ENCODE measurements at places on chromosomes 6 and 20. TPM values are rescaled to one million over a fixed set of nuclear protein-coding genes. Genes with fewer than 3 reads are reported as not detected.

Gene TGM3
- total RNA-seq = not detected

DNA sequence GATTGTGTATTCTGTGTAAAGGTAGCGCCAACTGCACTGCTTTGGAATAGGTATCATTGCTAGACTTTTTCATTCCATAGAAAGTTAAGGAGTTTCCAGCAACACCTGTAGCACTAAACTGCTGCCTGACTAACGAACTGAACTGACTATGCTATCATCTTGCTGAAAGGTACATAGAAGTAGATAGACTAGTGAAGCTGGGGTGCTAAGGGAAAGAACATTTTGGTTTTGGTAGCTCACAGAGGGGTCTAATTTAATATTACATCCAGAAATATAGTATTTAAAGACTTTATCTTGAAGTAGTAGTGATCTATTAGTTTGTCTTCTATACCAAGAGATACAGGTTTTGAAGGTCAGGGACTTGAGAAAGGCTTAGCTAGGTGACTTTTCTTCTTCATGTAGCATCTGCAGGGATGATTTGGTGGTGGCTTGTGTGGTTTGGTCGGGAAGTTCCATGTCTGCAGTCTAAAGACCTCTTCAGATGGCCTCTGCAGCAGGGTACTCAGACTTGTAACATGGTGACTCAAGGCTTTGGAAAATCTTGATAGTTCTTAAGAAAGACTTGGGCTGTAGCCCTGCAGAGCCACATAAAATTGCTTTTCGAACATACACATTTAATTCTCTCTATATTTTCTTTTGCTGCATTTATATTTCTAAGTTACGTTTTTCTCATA lies 10.2 kb downstream of the SENP6 start:
- DNase-seq = no peak

Gene DLK2
- total RNA-seq = 0.33 TPM

- DNase-seq = no peak
Measured at GRCh38 chr6:17716221-17716620, 9.5 kb upstream of the NUP153 start.

Gene METTL24
- total RNA-seq = 0.29 TPM

GRCh38 chr6:161503570-161503969 lies 229.7 kb upstream of the AGPAT4 start:
- DNase-seq = no peak

- no peak for DNase-seq
Measured at GRCh38 chr6:134850721-134851305, 99.1 kb downstream of the ALDH8A1 start.

DNA sequence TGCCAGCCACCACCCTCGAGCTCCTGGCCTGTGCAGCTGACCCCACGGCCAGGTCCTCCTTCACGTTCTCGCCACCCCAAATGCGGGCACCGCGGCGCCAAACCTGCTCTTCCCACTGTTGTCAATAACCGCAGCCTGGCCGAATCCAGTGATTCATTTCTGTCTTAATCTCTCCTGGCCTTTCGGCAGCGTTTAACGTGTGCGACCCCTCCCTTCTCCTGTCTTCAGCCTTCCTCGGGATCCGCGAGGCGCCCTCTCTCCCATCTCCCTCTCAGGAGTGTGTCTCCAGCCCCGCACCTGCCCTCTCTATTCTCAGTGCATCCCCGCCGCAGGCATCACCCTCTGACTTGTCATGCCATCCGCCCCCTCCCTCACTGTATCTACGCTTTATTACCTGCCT lies 91.4 kb downstream of the THBS2 start:
- DNase-seq = no peak

Gene CCN2
- total RNA-seq = not detected

- DNase-seq = no peak
Measured at GRCh38 chr6:36263390-36264000, 6.4 kb upstream of the PNPLA1 start.

GRCh38 chr6:161318456-161318855 lies 44.6 kb upstream of the AGPAT4 start:
- no peak for DNase-seq

DNA sequence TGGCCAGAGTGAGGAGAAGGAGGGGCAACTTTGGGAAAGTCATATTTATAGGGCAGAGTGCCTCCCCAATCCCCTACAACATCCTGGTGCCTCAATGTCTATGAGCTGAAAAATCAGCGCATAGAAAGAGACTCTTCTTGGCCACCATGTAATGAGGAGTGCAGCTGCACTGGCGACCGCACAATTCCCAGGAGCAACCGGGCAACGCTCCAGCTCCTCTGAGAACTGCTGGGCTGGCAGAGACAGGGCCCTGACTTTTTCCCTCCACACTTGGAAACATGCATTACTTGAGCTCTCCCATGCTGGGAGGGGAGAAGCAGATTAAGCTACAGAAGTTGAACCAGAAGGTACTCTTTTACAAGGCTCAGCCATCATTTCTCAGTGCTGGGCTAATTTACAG lies 31.4 kb upstream of the MARCKS start:
- no peak for DNase-seq

DNA sequence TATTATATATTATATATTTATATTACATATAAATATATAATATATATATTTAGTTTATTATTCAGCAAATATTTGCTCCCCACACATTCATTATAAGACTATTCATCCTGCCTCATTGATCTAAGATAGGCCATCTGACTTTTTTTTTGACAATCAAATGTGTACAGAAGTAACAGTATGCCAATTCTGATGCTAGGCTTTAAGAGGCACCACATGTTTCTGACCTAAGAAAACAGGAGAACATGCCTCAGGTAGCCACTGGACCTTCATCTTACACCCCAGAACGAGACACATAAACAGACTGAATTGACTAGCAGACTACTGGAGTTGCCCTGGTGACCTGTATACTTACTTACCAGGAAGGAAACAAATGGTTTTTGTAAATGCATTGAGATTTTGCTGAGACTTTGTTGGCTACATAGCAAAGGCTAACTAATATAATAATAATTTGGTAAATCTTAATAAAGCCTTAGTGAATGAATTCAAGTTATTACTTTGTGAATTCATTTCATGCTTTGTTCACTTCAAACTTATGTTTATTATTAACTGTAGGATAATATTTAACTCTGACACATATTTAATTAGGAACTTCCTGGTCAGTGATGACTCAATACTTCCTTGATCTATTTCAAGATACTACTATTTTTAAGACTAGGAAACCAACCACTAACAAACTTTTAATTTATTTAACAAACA lies 13.4 kb upstream of the MYO6 start:
- no peak for DNase-seq

DNA sequence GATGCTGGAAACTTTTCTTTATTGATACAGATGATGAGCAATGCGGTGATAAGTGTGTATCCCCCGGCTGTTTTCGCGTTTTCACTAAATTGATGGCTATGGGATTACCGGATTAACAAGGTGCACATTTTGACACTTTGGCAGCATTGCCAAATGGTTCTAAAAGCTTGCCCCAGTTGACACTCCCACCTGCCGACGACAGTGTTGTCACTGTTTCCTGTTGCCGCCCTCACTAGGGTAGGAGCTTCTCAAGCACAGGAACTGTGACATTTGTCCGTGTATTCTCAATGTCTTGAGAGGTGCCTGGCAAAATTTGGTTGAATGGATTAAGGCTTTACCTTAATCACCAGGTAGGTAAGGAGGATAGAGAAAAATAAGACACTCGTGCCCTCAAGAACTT lies 9.8 kb upstream of the MAPK13 start:
- peak; percentile 91 for DNase-seq

DNA sequence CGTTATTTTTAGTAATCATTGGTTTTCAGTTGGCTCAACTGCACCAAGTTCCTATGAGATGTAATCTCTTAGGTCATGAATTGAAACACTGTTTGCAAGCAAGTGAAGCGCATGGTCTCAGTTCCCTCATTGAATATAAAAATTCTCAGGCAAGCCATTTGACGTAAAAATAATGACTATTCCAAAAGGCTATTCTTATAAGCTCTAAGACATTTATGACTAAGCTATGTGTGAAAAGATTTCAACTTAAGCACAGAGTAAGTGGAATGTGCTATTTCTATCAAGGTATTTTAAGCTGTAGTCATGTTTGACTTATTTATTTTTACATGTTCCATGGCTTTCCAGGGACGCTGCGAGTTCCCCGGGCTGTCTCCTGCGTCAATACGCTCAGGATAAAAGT lies 248.5 kb downstream of the THBS2 start:
- DNase-seq = no peak

Gene NCOA3
- total RNA-seq = 69.0 TPM

Gene FOXA2
- not detected for total RNA-seq

Gene BMP7
- not detected for total RNA-seq

- no peak for DNase-seq
Measured at GRCh38 chr6:22368794-22369193, 72.0 kb upstream of the PRL start.

GRCh38 chr6:129592516-129593232 lies 117.3 kb downstream of the ARHGAP18 start:
- no peak for DNase-seq

Gene ENPP5
- 0.89 TPM for total RNA-seq

GRCh38 chr6:121925024-121925423 lies 474.4 kb upstream of the HSF2 start:
- no peak for DNase-seq

GRCh38 chr6:1697688-1698351 lies 88.1 kb downstream of the FOXC1 start:
- no peak for DNase-seq

DNA sequence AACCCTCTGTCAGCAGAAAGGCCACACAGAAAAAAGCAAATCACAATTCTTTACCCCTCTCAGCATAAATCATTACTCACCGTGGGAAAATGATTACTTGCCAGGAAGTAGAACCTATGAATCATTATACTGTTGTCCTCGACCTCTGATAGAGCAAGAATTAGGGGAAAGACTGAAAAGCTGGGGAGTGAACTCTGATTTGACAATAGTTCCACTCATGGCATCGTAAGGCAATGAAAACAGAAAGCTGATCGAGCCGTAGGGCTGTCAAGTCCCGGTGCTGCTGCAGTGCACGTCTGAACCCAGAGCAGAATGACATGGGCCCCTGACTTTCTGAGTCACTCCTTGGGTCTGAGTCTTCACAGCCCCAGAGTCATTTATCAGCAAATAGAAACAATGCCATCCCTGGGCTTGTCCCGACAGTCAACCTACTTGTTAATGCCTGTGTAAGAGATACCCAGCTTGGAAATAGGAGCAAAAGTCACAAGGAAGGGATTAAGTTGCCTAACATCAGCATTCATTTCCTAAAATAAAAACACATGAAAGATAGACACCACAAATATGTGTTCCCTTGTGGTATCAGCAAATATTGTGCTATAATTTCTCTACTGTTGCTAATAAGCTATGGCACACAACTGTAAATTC lies 224.8 kb upstream of the MARCKS start:
- peak; percentile 2 for DNase-seq

DNA sequence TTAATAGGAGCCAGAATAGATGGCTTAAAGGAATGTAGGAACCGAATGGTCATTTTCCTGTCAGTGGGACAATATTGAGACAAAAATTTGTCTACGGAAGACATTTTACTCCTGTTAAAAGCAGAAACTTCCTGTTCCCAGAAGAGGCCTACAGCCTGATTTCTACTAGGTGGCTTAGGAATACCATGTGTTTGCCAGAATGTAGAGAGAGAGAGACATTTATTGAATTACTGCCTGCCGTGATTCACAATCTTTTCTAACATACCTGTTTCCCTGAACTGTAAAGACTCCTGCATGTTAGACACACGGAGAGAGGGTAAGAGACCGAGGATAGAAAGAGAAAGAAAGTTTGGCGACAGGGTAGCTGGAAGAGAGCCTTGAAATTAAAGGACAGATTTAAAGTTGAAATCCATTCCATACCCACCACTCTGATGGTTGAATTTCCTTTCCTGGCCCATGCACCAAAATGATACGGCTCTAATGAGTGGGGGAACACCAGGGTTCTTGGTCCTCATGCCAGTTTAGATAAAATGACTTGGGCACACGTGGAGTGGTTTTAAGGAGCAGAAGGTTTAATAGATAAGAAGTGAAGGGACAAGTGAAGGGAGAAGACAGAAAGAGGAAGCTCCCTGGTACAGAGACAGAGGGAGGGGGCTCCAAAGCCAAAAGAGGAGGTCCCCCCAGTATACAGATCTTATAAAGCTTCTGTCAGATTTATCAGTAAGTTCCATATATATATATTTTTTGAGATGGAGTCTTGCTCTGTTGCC lies 22.5 kb downstream of the NCOA3 start:
- no peak for DNase-seq

GRCh38 chr6:46350714-46351113 lies 140.5 kb downstream of the RCAN2 start:
- DNase-seq = no peak

Gene ETV7
- total RNA-seq = 3.2 TPM

GRCh38 chr20:6685626-6686025 lies 81.9 kb upstream of the BMP2 start:
- no peak for DNase-seq

Gene RTEL1
- total RNA-seq = 30.9 TPM

DNA sequence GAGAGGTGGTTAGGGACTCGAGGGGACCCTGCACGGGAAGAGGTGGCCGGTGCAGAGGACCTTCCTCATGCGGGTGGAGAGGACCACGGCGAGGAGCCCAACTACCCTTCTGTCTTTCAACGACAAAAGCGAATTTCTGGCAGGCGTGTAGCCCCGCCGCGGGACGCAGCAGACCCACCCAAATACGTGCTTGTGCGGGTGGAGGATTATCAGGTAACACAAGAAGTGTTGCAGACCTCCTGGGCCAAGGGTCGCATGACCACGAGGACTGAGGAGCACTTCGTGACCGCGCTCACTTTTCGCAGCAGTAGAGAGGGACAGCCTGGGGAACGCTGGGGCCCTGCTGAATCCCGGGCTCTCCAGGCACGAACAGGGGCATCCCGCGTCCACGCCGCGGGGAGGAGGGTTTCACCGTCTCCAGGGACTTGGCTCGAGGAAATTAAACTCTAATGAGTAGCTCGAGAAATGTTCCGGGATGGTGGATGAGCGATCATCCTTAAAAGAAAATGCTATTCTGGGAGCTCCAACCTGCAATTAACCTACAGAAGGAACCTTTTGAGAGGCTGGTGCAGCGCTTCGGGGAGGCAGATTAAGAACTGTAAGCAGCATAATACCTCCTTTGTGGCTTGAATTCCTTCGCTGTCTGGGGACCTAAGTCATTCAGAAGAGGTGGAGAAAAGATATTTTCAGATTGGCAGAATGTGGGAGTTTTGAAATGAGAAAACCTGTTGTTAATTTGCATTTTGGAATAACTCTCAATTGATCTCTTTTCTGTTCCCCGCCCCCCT lies 804 bp downstream of the C6orf141 start:
- no peak for DNase-seq

Gene CALHM4
- total RNA-seq = not detected

DNA sequence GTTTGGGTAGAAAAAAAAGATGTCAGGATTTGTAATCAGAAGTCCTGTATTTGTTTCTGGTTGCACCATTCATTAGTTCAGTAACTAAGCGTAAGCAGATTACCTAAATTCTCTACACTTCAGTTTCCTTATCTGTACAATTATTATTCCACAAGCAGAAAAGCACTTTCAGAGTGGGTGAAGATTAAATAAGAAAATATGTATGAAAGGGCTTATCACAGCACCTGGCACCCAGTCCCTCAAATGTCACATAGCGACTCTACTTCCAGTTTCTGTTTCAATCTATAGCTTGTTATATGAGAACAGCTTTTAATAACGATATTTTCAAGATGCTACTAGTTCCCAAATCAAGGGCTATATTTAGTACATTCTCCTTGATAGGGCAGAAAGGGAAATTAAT lies 31.4 kb downstream of the RGS17 start:
- no peak for DNase-seq

Gene SIRT5
- total RNA-seq = 18.9 TPM

Gene MMP24
- 0.12 TPM for total RNA-seq

GRCh38 chr20:19652591-19653026 lies 105.4 kb upstream of the RIN2 start:
- DNase-seq = no peak

All from CD4-positive, alpha-beta memory T cell (primary cell).